ENCODE measurements at places on chromosomes 1 and 21. TPM values are rescaled to one million over a fixed set of nuclear protein-coding genes. Genes with fewer than 3 reads are reported as not detected.

Gene HSF2BP
- 3.6 TPM for total RNA-seq

Gene IGFN1
- total RNA-seq = under 0.01 TPM

Gene IVL
- total RNA-seq = 1.1 TPM

Gene SUSD4
- total RNA-seq = under 0.01 TPM

Gene CA6
- not detected for total RNA-seq

Gene TTC39A
- 0.30 TPM for total RNA-seq

Gene OLFML3
- total RNA-seq = 270 TPM

Gene CD244
- total RNA-seq = not detected

Gene NBPF20
- 9.5 TPM for total RNA-seq

Gene CASQ1
- total RNA-seq = not detected

Gene OR6N1
- total RNA-seq = not detected

Gene PTPN22
- total RNA-seq = 1.5 TPM

Gene GPR52
- total RNA-seq = 0.59 TPM

Gene BRINP2
- total RNA-seq = under 0.01 TPM

Gene C1orf167
- not detected for total RNA-seq

Gene SLC2A5
- 12.5 TPM for total RNA-seq

Gene APOBEC4
- not detected for total RNA-seq

Gene DMBX1
- not detected for total RNA-seq

Gene WNT3A
- total RNA-seq = not detected

Gene RGS8
- total RNA-seq = not detected

Gene S100A7
- total RNA-seq = not detected

Gene OR2T8
- total RNA-seq = not detected

Gene UBE2U
- not detected for total RNA-seq

Gene CFAP141
- not detected for total RNA-seq

Gene MAN1C1
- 0.65 TPM for total RNA-seq

Gene SPRR1A
- not detected for total RNA-seq

Gene FOXE3
- not detected for total RNA-seq

Gene CFHR4
- not detected for total RNA-seq

Gene TRIM17
- under 0.01 TPM for total RNA-seq

Gene EPHB2
- total RNA-seq = 58.8 TPM

Gene USH2A
- not detected for total RNA-seq

Gene TIAM1
- 3.0 TPM for total RNA-seq

Gene OR2L5
- total RNA-seq = not detected

Gene LRRC7
- 0.46 TPM for total RNA-seq

Gene CYP4B1
- not detected for total RNA-seq

Gene LIX1L
- 13.4 TPM for total RNA-seq

Gene HPDL
- 1.4 TPM for total RNA-seq
